ENCODE measurements at places on chromosomes 4 and X.

DNA sequence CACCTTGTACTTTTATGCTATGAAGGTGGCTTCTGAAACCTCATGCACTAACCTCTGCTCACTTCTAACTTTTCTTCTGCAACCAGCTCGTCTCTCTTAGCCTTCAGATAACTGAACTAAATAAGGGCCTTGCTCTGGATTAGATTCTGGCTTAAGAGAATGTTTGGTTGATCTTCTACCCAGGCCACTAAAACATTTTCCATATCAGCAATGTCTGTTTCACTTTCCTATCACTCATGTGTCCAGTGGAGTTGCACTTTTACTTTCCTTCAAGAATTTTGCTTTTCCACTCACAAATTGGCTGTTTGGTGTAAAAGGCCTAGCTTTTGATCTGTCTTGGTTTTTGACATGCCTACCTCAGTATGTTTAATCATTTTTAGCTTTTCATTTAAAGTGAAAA, 105.8 kb downstream of the KCTD8 start:
- no peak for DNase-seq

- no peak for DNase-seq
These were observed 50.3 kb downstream of the GASK1B start for GRCh38 chr4:158122501-158122900.

DNA sequence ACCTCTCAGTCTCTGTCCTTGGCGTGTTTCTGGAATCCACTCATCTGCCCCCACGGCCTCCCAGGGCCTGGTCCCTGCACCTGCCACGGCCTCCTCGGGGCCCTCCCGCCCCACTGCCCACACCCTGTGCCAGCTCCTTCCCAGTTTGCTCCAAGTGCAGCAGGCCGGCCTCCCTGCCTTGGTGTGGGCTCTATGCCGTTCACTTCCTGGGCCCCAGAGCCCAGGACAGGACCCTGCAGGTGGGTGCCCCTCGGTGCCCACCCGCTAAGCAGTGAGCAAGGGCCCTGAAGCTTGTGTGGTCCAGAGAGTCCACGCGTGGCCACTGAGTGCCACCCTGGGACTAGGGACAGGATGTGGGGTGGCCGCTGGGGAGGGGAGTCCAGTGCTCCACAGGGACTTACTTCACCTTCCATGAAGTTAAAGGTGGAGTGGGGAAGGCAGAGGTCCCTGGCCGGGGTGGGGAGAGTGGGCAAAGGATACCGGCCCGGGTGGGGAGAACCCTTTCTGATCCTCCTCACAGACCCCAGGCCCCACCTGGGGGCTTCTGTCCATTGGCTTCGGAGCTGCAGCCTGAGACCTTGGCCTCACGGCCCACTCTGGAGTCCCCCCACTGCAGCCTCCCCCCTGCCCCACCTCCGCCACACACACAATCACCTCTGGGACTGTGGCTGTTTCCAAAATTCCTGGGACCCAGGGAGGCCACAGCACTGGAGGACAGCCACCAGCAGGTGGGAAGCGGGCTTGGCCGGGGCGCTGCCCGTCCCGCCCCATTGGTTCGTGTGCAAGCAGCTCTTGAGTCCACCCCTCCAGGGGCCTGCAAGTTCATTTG, 60.0 kb upstream of the NKX1-1 start:
- no peak for DNase-seq

DNA sequence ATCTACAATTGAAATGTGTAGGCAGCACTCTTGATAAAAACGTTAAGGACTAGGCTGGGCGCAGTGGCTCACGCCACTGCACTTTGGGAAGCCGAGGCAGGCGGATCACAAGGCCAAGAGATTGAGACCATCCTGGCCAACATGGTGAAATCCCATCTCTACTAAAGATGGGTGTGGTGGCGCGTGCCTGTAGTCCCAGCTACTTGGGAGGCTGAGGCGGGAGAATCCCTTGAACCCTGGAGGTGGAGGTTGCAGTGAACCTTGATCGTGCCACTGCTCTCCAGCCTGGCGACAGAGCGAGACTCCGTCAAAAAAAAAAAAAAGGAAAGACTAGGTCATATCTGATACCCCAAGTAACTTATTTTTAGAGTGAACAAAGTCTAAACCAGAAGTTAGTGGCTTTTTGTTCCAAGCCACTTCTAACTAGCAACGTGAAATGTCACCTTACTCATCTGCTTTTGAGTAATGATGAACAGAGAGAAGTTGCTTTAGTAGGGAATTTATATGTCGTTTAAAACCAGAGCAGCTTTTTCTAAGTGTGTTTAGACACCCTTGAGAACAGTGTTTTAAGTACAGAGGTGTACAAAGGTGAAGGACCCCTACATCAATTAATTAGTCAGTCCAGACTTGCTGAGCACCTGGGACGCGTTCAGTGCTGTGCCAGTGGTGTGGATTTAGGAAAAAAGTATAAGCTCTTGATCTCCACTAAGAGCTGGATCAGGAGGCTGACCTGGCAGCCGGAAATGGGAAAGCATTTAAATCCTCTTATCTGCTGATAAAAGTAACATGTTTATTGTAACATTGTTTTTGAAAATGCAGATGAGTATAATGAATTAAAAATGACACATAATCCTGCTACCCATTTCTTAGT, 23.5 kb downstream of the SPRY1 start:
- DNase-seq: no peak

DNA sequence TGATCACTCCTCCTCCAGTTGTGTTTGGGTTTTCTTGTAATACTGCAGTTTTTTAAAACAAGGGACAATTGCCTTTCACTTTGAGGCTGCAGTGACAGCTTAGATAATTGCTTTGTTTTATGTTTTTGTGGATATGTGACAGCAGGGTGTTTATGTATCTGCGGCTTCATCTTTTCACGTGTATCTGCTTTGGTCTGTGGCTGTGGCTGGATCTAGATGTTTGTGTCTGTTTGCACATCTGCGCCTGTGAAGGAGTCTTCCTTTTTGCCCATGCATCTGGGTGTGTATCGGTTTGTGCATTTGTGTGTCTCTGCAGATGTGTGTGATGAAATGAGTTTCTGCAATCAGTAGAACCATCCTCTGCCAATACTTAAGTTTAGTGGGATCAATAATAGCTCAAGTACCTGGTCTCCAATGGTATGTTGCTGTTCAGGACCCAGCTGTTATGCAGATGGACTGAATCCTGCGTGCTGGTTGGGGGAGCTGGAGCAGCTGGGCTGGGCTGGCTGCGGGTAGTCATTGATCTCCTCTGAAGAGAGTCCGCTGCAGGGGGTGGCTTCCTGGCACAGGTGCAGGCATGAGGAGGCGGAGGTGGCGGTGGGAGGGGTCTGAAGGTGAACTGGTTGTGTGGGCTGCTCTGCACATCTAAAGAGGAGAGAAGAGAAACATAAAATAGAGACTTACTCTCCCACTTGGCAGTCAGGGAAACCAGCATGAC, 390.3 kb downstream of the SH2D1A start:
- no peak for DNase-seq
